ENCODE measurements at places on chromosomes 3 and 15.

DNA sequence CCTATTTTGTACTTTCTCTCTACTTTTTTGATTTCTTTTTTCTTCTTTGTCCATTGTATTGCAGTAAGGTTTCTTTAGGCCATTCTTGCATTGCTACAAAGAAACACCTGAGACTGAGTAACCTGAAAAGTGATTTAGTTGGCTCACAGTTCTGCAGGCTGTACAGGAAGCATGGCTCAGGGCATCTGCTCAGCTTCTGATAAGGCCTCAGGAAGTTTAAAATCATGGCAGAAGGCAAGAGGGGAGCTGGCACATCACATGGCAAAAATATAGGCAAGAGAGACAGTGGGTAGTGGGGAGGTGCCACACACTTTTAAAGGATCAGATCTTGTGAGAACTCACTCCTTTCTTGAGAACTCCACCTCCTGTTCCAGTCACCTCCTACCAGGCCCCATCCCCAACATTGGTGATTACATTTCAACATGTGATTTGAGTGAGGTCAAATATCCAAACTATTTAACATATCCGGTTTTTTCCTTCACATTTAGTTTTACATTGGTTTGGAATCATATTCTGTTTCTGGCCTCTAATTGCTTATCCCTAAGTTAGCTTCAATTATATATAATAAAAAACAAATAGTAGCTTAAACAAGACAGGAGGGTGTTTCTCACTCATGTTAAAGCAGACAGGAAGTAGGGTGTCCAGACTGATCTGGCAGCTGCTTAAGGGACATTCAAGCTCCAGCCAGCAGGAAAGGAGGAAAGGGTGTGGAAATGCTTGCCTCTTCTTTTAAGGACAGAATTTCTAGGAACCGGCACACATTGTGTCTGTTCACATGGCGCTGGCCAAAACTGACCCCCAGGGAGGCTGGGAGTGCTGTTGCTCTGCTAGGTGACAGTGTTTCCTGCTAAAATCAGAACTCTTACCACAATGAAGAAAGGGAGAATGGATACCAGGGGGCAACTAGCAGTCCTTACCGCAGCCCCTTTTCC lies 28.8 kb upstream of the SKOR1 start:
- DNase-seq = no peak

DNA sequence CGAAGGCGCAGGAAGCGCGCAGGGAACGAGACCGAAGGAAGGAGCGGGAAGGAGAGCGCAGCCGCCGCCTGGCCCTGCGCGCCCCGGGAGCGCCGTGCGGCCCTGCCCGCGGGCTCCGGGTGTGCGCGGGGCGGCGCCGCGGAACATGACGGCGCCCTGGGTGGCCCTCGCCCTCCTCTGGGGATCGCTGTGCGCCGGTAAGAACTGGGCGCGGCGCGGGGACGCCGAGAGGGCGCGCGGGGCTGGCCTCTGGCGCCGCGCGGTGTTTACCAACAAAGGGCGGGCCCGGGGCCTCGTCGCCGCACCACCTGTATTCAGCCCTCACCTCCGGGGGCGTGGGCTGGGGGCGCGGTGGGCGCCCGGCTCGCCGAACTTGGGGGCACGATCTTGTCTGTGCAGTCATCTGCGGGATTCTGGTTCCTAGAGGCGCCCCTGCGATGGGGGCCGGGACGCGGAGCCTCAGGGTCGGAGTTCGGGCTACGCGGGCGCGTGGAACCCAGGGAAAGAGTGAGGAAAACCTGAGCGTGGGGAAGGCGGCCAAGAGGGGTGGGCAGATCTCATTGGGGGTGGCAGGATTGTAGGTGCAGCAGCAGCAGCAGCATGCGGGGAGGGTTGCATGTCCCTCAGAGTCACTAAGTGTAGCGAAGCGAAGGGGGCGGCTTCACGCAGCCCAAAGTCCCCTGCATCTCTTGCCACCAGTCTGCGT lies 641 bp downstream of the ACVR2B start:
- no peak for DNase-seq

DNA sequence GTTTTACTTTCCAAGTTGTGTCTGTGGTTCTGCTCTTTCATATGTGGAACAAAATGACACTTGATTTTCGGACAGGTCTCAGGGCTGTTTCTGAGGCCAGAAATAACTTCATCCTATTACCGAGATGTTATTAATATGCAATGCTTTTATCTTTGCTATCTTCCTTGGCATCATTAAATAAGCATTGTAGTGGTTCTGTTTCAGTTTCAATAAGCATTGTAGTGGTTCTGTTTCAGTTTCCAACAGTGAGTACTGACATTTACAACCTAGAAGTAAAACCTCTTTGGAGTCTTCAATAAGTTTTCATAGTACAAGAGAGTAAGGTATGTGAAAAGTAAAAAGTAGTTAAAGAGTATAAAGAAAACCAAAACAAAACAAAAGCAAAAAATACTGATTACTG lies 746.2 kb downstream of the GRM7 start:
- DNase-seq = no peak

DNA sequence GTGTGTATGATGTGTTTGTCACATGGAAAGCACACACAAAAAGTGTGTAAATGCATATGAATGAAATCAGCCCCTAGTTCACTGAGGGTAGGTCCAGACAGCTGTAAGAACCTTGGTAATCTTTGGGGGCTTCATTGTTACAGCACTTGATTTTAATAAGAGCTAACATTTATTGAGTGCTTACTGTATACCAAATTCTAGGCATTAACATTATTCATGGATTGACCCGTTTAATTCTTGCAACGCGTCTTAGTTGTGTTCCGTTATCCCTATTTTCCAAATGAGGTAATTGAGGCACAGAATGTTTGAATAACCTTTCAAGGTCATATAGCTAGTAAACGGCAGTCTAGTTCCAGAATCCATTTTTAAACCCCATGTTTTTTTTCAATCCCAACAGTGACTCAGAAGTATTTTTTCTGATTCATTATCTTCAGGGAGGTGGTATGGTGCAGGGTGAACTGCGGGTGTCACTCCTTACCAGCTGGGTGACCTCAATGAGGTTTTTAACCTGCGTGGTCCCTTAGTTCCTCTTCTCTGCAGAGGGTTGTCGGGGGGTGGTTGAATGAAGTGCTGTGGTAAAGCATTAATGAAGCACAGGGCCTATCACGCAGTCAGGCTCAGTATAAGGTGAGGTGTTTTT lies 14.2 kb downstream of the RAB8B start:
- no peak for DNase-seq

- peak; percentile 52 for DNase-seq
Measured at GRCh38 chr3:8658306-8659212, 14.0 kb upstream of the SSUH2 start.

GRCh38 chr15:81221449-81221848 lies 24.8 kb downstream of the IL16 start:
- DNase-seq = no peak

- peak; percentile 38 for DNase-seq
Measured at GRCh38 chr3:47324278-47324865, 41.6 kb downstream of the KLHL18 start.

GRCh38 chr3:8764528-8764927 lies 4.9 kb downstream of the OXTR start:
- no peak for DNase-seq

- DNase-seq = no peak
Measured at GRCh38 chr3:12544652-12545472, 437 bp downstream of the MKRN2OS start.

DNA sequence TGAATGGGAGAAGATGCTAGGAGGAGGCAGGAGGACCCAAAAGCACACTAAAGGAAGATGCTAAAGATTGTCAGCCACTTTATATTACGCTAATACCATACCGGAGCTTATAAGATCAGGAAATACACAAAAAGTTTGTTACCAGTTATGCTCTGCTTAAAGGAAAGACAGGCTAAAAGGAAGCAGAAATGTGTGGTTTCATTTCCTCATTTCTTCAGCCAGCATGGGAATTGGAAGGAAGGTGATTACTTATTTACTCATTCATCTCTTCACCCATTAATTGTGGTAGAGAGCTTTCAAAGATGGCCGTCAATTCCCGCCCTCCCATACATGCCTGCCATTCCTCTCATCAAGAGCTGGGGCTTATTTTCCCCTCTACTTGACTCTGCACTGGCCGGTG lies 26.7 kb upstream of the TMEM158 start:
- no peak for DNase-seq

DNA sequence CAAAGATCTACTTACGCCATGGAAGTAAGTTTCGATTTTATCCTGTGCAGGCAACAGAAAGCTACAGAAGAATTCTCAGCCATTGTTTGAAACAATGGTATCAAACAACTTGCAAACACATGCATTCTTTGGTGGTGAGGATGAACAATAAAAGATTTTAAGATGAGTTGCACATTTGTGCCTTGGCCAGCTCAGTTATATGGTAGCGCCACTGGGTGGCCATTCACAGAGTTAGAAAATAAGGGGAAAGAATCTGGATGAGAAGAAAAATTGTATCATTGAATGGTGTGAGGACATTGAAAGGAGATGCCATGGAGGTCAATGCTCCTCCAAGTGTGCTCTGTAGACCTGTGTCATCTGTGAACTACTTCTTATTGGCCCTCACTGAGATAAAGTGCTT lies 11.6 kb downstream of the CADPS start:
- no peak for DNase-seq

DNA sequence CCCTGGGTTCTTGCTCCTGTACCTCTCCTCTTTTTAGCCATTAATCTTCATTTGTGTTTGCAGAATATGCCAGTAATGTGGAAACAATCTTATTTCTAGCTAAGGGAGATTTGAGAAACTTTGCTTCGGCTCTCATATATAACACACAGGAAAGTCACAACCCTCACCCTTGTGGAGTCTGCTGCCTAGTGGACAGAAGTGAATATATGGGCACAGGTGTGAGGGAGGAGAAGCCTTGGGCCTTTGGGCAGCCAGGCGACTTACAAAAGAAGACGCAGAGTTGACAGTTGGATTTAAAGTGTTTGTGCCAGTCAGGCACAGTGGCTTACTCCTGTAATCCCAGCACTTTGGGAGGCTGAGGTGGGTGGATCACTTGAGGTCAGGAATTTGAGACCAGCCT lies 181.8 kb upstream of the TBL1XR1 start:
- no peak for DNase-seq

- DNase-seq = no peak
Measured at GRCh38 chr3:197595470-197596185, 39.9 kb upstream of the BDH1 start.
